Kidney glomerular epithelial cell (primary cell): ENCODE measurements at places on chromosomes 1 and 21.

DNA sequence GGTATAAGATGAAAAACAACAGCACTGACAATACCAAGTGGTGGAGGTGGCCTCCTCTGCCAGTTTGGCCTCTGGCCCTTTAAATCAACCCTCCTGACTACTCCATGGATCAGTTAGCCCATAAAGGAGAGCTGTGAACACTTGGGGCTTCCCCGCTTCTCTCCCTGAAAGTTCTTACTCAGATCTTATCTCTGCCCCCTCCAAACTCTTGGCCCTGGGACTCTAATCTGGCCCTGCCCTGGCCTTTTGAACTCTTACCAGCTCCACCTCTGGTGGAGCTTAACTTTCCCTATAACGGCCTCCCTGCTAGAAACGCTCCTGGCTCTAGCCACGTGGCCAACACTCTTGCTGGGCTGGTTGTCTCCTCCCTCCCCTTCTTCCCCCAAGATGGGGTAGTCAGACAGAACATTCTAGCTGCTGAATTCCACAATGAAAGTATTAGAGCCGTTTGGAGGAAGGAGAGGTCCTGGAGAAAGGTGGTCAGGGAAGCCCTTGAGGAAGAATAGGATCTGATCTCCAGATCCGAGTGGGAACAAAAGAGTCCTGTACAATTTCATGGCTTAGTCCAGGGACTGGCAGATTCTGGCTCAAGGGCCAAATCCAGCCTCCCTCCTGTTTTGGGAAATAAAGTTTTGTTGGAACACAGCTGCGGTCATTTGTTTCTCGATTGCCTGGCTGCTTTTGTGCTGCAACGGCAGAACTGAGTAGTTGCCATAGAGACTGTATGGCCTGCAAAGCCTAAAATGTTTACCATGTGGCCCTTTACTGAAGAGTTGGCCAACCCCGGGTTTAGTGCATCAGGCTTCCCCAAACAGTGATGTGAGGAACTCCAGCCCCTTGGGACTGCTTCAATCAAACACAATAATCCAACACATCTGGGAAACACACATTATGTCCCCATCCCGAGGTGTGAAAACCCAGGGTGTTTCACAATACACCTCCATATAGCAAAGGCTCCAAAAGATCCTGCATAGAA is 9.5 kb upstream of the PIGR start:
- no peak for DNase-seq

GRCh38 chr1:219434285-219434922 is 178.5 kb downstream of the ZC3H11B start:
- DNase-seq: no peak

GRCh38 chr1:12153181-12153785 is 13.5 kb upstream of the TNFRSF1B start:
- no peak for DNase-seq

GRCh38 chr1:211326140-211326527 is 499 bp upstream of the TRAF5 start:
- no peak for DNase-seq
